ENCODE measurements at places on chromosomes 2 and 18. TPM values are rescaled to one million over a fixed set of nuclear protein-coding genes. Genes with fewer than 3 reads are reported as not detected.

SLC25A12 gene
- total RNA-seq = 17.1 TPM

LOXL3 gene
- 11.9 TPM for total RNA-seq

PROM2 gene
- total RNA-seq = 0.18 TPM

ATF2 gene
- 98.2 TPM for total RNA-seq

MSGN1 gene
- total RNA-seq = not detected

POTEJ gene
- not detected for total RNA-seq

TMEM198 gene
- 1.1 TPM for total RNA-seq
